Adrenal gland (tissue), 19 donors: ENCODE measurements at places on chromosomes 3 and 15. TPM values are rescaled to one million over a fixed set of nuclear protein-coding genes. Genes with fewer than 3 reads are reported as not detected.

The CASR gene
- total RNA-seq, result not detected

- peak; percentile 50 for DNase-seq
These were observed at the start of gene PDE8A for GRCh38 chr15:84981711-84982300. Gene PDE8A (plus strand): TSS chr15:84981856. CDS start chr15:84982163, 307 bp downstream.

The TRPC1 gene
- total RNA-seq, result 4.5 TPM

- DNase-seq, result no peak
These were observed 197.4 kb downstream of the ISL2 start for GRCh38 chr15:76533995-76534394.

- DNase-seq, result peak; percentile 83
These were observed 62.8 kb upstream of the HERC1 start for GRCh38 chr15:63896336-63897115.

DNA sequence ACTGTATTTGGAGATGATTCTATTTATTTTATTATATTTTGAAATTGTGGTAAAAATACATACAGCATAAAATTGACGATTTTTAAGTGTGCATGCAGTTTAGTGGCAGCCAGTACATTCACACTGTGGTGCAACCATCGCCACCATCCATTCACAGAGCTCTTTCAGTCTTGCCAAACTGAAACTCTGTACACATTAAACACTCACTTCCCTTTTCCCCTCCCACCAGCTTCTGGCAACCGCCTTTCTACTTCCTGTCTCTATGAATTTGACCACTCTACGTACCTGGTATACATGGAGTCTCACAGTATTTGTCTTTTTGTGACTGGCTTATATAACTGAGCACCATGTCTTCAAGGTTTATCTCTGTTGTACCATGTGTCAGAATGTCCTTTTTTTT is 303.3 kb upstream of the ATP10A start:
- DNase-seq, result no peak

- DNase-seq, result no peak
These were observed 22.3 kb downstream of the GMNC start for GRCh38 chr3:190840146-190840545.

- no peak for DNase-seq
These were observed 14.4 kb downstream of the DAG1 start for GRCh38 chr3:49484471-49484870.

DNA sequence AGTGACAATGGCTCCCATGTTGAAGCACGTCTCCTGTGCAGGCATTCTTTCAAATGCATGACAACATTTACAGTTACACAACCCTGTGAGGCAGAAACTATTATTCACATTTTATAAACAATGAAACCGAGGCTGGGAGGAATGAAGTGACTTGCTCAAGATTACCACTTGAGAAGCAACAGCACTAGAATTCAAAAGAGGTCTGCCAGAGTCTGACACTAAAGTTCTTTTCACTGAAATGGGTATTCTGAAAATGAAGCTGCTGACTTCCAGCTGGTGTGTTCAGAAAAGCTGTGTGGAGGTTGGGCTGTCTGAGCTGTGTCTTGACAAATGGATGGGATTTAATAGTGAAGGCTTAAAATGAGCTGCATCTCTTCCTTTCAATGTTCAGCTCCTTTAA is 104.4 kb downstream of the THSD4 start:
- DNase-seq, result no peak

DNA sequence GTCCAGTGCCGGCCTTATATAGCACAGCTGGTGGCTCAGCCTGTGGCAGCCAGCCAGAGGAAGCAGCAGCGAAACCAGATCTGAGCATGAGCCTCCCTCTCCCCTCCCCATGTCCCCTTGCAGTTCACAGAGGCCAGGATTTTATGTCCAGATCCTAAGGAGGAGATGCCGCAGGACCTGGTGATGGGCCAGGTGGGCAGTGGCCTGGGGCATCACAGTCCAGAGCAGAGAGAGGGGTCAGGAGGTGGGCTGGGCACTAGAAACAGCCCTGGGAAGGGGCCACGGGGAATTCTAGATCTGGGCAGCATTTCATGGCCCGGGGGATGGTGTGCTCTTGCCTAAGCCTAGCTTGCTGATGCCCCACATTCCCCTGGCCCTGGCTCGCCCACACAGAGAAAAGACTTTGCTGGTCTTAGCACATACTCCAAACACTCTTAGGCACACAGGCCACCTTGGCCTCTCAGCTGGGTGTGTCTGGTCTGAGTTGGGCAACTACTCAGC is 259 bp upstream of the CILP start:
- no peak for DNase-seq

The TEX264 gene
- 104 TPM for total RNA-seq

- DNase-seq, result peak; percentile 7
These were observed 40.4 kb upstream of the SLC41A3 start for GRCh38 chr3:126124148-126124868.

GRCh38 chr3:51681453-51681852 is 10.4 kb downstream of the TEX264 start:
- no peak for DNase-seq

The ATP2B2 gene
- 3.0 TPM for total RNA-seq

The CKMT1A gene
- total RNA-seq, result 1.1 TPM

GRCh38 chr15:51992953-51993352 is 21.4 kb upstream of the LEO1 start:
- DNase-seq, result no peak

DNA sequence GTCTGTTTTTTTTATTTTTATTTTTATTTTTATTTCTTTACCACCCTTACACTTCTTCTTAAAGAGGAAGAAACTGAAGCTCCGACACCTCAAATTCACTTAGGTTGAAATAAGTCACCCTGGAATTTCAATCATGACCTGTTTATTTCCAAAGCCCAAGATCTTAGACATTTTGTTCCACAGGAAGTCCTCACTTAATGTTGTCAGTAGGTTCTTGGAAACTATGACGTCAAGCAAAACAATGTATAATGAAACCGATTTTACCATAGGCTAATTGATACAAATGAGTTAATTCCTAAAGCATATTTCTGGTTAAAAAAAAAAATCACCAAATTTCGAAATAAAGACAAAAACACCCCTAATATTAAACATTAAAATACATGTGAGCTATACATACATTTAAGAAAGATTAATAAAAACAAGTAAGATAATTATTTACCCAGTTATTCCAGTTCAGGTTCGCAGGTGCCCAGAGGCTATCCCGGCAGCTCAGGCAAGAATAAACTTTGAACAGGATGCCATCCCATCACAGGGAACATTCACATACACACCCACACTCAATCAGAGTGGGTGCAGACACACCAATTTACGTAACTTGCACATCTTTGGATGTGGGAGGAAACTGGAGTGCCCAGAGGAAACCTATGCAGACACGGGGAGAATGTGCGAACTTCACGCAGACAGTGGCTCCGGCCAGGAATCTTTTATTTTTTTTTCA is 391.0 kb downstream of the RAP2B start:
- no peak for DNase-seq

The PDHB gene
- total RNA-seq, result 96.8 TPM

GRCh38 chr3:58143417-58144055 is 67.2 kb downstream of the DNASE1L3 start:
- no peak for DNase-seq

DNA sequence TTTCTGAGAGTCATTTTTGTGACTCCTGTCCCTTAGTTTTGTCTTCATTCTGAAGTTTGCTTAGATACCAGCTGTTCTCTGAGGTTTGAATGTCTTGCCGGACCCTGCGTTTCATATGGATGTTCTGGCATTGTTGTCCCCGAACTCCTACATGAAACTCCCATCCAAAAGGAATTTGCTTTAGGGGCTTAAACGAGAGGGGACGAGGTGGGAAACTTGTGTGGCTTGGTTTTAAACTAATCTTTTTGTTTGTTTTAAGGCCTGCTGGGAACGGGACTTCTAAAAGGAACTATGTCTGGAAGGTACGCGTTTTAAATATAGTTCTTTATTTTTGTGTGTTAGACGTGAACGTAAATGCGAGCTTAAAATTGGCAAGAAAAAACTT is 679 bp downstream of the RPL35A start:
- no peak for DNase-seq

DNA sequence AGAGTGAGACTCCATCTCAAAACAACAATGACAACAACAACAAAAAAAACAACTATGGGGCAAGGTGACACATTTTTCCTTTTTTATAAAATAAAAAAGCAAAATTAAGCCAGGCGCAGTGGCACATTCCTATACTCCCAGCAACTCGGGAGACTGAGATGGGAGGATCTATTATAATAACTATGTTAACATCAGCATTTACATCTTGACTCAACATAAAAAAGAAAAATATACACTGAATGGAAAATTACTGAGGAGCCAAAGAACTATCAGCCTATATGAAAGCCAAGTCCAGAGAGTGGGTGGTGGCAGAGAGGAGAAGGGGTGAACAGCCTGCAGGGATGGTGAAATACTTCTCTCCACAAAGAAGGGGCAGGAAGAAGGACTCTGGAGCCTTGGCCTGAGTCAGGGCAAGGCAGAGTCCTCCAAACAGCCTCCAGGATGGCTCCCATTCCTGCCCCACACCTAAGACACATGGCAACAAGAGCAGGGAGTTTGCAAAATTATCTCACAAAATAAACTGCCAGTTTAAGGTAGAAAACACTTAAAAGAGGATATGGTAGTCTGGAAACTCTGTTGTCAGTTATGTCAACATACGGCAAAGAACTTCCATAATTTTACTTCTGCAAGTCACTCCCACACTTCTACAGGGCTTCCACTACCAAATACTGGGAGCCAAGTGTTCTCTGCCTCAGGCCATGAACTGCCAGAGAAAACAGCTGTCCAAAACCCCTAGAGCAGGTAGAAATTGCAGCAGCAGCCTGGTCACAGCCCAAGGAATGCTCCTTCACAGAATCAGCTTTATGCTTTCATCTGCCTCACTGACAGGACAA is 25.9 kb downstream of the HSPBAP1 start:
- DNase-seq, result no peak

DNA sequence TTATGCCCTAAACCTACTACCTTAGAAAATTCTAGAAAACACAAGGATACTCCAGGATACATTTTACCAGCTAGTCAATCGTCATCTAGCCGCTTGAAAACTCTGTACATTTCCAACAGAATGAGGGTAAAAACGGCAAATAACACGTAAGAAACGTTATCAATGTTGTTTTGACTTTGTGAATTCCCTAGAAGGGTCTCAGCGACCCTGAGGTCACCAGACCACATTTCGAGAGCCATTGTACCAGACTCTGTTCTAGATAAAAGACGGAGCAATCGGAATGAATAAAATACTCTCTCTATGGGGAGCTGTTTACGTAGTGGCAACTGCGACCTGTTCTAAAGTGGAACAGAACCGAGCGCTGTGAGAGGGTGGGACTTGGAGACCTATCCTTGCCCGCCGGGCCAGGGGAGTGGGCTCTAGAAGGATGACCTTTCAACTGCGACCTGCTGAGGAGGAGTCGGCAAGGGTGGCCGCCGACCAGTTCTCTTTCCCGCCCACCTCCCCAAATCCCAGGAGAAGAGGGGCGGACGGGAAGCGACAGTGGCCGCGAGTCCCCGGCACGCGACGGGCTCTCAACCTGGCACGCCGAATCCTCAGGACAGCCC is 778 bp upstream of the AP4E1 start:
- DNase-seq, result no peak

GRCh38 chr3:87359826-87360225 is 83.4 kb upstream of the POU1F1 start:
- no peak for DNase-seq

DNA sequence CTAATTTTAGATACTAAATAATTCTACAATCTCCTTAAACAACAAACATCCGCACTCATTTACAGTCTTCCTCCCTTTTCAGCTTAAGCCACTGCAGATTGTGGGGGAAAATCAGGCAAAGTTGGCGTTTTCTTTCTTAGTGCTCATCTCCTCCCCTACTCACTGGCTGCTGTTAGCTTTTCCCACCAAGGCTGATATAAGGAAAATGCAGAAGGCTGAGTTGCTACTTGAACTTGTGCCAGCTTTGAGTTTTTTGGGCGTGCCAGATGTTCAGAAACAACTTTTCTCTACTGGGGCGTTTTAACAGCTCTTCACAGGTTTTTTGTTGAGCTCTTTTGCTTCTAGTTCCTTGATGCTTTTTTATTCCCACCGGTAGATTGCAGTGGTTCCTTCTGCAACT is 222.0 kb downstream of the PYDC2 start:
- DNase-seq, result no peak

DNA sequence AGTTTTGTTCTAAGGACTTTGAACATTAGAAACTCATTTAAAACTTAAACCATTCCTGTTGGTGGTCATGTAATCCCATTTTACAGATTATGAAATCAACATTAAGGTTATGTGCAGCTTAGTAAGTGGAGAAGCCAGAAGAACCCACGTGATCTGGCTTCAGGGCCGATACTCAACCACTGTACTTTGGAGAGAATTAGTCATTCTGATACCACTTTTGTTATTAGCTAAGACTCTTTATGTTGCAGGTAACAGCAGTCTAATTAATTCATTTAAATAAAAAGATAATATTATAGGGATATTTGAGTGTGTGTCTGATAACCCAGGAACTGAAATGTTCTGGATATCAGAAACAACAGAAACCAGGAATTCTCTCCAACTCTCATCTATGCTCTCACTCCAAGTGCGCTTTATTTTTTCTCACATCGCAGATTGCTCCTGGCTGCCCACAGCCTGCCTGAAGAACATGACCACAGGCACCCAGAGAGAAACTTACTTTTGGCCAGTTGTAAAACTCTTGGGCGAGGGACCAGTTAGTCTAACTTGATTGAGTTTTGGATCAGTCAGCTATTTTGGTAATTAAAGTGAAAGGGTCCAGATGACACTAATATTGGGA is 25.2 kb downstream of the UBE2E1 start:
- peak; percentile 44 for DNase-seq

DNA sequence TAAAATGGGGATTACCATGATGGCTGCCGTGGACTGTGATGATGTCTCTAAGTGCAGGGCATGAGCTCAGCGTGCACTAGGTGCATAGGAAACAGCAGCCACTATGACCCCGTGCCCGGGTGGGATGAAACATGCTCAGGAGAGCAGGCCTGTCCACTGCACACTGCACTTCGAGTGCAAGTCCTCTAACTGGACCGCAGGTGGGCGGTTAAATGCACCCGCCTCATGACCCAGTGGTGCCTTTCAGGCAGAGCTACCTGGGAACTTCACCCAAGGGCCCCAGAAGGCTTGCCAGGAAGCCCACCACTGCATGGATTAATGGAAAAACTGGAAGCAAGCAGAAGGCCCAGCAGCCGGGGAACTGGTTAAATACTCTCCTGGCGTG is 34.0 kb downstream of the PRKCD start:
- no peak for DNase-seq

The SLC24A5 gene
- total RNA-seq, result not detected

The RTP3 gene
- total RNA-seq, result not detected

GRCh38 chr3:195302431-195302830 is 31.5 kb upstream of the XXYLT1 start:
- no peak for DNase-seq

DNA sequence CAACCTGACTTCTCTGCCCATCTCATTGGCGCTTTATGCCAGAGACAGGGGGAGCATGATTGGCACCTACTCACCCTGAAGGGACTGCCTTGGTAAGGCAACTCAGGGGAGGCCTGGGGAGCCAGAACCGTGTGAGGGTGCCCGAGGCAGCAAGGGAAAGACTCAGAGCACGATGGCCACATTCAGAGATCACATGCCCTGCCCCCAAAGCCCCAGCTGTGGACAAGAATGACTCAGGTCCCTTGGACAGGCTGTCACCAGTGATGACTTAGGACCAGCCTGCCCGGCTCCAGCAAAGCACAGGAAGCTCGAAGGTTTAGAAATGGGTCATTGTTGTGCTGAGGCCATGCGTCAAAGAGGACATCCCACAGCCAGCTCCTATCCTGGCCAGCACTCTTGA is 49.1 kb upstream of the LIMD1 start:
- peak; percentile 59 for DNase-seq

The BCHE gene
- total RNA-seq, result 1.3 TPM

GRCh38 chr15:93068581-93069199 is 20.3 kb downstream of the RGMA start:
- no peak for DNase-seq
